ENCODE measurements at places on chromosomes 16 and 17.

- no peak for DNase-seq
These were observed 1.6 kb downstream of the CA10 start for GRCh38 chr17:52156576-52157570.

DNA sequence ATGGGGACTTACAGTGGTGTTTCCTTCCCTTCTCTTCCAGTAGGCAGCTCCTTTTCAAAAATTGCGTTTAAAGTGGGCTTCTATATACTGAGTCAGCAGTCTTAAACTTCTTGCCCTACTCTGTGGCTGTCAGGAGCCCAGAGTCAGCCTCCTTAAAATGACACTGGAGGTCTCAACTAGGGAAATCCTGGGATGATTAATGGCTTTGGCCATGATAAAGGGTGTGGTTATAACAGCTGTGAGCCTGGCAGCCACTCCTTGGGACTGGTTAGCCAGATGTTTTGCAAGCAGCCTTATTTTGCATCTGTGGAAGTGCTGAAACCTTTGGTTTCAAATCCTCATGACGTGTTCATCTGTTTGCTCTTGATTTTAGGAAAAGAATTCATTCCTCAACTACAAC lies 25.0 kb downstream of the TAC4 start:
- DNase-seq = no peak

DNA sequence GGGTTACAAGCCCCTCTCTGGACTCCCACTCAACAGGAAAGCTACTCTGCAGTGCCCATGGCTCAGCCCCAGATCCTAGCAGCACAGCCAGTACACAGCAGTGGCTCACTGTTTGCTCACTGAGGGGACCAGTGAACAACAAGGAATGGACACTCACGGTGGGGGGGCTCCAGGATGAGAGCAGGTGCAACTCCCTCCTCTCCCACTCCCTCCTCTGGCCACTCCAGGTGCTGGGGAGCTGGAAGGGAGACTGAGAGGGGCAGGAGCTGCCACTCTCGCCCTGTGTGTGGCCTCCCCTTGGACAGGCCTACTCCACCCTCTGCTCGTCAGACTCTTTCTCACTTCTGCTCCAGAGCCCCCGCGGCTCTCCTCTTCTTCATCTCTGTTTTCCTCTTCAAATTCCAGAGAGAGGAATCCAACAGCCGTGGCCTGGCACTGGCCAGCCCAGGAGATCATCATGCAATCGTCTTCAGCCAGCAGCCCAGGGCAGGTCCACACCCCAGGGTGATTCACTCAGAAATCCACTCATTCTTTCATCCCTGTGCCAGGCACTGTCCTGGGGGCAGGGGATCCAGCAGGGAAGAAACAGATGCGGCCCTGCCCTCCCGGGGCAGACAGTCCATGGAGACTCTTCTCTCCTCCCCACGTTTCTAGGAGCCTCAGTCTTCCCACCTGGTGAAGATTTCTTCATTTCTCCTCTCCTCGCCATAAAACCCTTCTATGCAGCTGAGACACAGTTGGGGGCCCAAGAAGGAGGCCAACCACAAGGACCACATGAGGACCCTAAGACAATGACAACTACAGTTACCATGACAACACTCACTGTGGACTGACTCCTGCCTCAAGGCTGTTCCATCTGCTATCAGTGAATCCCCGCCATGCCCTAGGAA lies 30.7 kb downstream of the CFAP20 start:
- DNase-seq = no peak

GRCh38 chr17:68101075-68101986 lies 65.8 kb downstream of the KPNA2 start:
- peak; percentile 60 for DNase-seq

DNA sequence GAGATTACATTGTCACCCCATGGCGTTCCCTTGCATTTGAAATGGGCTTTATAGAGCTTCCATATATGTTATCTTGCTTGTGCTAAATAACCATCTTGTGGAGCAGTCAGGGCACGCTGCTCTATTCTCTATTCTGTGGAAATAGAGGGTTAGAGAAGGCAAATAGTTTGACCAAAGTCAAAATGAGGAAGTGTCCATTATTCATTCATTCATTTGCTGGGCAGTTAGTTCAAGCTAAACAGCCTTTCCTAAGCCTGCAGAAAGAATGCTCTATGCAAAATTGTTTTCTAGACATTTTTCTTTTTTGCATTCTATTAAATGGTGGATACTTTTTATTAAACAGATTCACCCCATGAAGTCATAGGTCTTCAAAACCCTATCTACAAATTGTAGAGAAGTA lies 67.8 kb upstream of the ELAC2 start:
- DNase-seq = no peak

DNA sequence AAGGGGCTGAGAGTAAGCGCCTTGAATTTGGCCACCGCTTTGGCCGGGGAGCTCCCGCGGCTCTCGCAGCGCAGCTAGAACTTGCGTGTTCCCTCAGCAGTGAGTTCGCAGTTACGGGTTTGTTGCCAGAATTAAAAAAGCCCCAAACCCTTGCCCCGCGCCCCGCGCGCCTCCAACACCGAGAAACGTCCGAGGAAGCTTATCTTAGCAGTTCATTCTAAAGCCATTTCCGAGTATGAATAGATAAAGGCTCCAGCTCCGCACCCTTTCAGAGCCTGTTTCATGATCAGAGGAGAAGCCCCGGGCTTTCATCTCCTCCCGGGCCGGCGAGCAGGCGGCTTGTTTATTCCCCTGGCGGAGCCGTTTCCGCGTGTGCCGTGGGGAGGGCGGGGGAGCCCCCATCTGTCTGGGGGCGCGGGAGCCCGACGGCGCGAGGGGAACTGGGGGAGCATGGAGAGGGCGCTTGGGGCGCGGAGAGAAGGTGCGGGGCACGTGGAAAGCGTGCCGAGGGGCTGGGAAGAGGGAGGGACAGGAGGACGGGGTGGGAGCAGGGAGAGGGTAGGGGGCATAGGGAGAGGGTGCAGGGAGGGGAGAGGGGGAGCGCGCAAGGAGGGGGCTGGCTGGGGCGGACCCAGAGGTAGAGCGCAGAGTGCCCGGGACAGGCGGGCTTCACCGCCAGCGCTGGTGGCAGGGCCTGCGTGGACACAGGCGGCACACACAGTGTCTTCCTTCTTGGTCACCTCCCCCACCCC lies 9.9 kb downstream of the TBX4 start:
- no peak for DNase-seq

DNA sequence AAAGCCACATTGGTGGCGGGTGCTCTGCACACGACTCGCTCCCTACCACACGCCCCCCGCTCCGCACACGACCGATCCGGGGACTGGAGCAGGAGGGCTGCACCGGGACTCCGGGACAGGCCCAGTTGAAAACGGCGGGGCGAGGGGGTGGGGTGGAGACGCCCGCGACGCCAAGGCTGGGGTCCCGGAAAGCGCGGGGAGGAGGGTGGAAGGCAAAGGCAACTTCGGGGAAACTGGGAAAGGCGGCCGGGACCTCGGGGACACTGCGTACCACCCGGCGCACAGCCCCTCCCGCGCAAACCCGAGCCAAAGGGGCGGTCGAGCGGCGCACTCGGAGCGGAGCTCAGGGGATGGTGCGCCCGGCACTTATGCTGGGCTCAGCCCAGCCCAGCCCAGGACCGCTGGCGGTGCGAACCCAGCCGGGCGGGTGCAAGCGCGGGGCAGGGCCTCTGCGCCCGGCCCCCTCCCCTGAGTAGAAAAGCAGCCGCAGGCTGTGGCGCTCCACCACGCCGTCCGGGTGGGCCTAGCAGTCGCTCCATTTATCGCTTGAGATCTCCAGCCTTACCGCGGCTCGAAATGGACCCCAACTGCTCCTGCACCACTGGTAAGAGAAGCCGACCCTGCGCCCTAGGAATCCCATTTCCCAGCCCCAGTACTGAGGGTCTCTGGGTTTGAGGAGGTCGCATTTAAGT lies at the start of gene MT1M:
MT1M (plus strand) TSS at position 504 of the 692 bp plus-strand sequence; CDS start at position 577, 73 bp downstream.
- DNase-seq = no peak

GRCh38 chr17:10196941-10197340 lies 1.5 kb downstream of the GAS7 start:
- no peak for DNase-seq

GRCh38 chr16:76796978-76797377 lies 394.0 kb upstream of the MON1B start:
- DNase-seq = no peak

GRCh38 chr17:64217249-64217691 lies 45.8 kb downstream of the TEX2 start:
- no peak for DNase-seq

GRCh38 chr17:7650509-7651096 lies at the start of gene ATP1B2:
ATP1B2 (plus strand) TSS chr17:7650926; CDS start chr17:7651519, 593 bp downstream.
- DNase-seq = no peak

- DNase-seq = no peak
These were observed 102.8 kb downstream of the MYO1D start for GRCh38 chr17:32773856-32774694.

- DNase-seq = no peak
These were observed 67.2 kb upstream of the CIBAR2 start for GRCh38 chr16:85179344-85180046.

- DNase-seq = no peak
These were observed 158.8 kb downstream of the AATF start for GRCh38 chr17:37107406-37108083.

Measured in activated naive CD4-positive, alpha-beta T cell treated with anti-CD3 and anti-CD28 coated beads, Interleukin-2, amount 50 U/mL, for 72 hours (primary cell).